Bladder microvascular endothelial cell (primary cell): ENCODE measurements at places on chromosomes 16 and 17. TPM values are rescaled to one million over a fixed set of nuclear protein-coding genes. Genes with fewer than 3 reads are reported as not detected.

The OR1G1 gene
- total RNA-seq, result not detected in 2 replicates

The MT4 gene
- total RNA-seq, result not detected in 2 replicates

The SEZ6L2 gene
- 0.65 and 5.9 TPM in 2 replicates for total RNA-seq

The TEKT5 gene
- total RNA-seq, result not detected in 2 replicates

The KRTAP17-1 gene
- not detected in 2 replicates for total RNA-seq

The FBXL16 gene
- total RNA-seq, result under 0.01 and 0.13 TPM in 2 replicates

The TNRC6A gene
- total RNA-seq, result 13.4 and 44.4 TPM in 2 replicates

The SRL gene
- total RNA-seq, result under 0.01 and 0.06 TPM in 2 replicates

The UBB gene
- 2,148 and 2,433 TPM in 2 replicates for total RNA-seq

The FBXO39 gene
- total RNA-seq, result under 0.01 and 7.1 TPM in 2 replicates

The PKMYT1 gene
- 5.0 and 6.6 TPM in 2 replicates for total RNA-seq

The TAX1BP3 gene
- 128 and 173 TPM in 2 replicates for total RNA-seq

The CLDN7 gene
- total RNA-seq, result 0.82 and 8.1 TPM in 2 replicates
